Stimulated activated CD8-positive, alpha-beta memory T cell treated with anti-CD3 and anti-CD28 coated beads, Interleukin-4, amount 100 ng/mL, for 24 hours (primary cell): ENCODE measurements at places on chromosomes 2 and 18.

GRCh38 chr2:19643117-19643518 is 258.7 kb downstream of the TTC32 start:
- no peak for DNase-seq

DNA sequence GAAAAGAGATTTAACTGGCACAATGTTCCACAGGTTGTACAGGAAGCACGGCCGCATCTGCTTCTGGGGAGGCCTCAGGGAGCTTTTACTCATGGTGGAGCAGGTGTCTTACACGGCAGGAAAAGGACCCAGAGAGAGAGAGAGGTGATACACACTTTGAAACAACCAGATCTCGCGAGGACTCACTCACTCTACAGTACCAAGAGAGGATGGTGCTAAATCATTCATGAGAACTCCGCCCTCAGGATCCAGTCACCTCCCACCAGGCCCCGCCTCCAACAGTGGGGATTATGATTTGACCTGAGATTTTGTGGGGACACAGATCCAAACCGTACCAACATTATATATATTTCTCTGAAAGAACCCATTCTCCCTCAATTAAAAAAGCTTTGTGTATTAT is 79.7 kb upstream of the DOCK10 start:
- no peak for DNase-seq

- DNase-seq: no peak
These were observed 159.3 kb downstream of the GFPT1 start for GRCh38 chr2:69227716-69228115.

DNA sequence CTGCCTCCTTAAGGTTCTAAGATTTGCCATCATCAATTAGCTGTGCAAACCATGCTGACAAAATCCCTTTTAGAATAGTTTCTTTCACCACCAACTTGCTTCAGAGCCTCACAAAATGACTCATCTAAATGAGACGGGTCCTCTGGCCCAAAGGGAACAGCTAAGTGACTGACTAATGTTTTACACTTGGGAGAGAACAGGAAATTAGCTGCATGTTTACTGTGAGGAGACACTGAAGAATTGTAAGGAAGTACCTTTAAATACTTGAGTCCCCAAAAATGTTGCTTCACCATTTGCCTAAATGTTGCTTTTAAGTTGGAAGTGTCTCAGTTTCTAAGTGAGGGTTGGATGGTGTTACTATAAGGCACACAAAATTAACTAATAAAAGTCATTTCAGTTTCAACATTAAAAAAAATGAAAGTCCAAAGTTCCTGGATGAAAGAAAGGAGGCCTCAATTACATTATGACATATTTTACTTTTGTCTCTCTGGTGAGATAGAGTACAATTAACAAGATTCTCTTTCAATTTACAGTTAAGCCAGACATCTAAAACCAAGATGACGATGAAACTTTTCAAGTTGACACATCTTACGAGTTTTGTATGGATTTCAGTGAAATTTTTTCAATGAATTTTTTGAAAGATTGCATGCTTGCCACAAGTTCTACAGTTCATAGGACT is 229.1 kb upstream of the FN1 start:
- DNase-seq: no peak

- DNase-seq: no peak
These were observed 150.0 kb downstream of the DYSF start for GRCh38 chr2:71603311-71603811.

GRCh38 chr2:186518291-186518690 is 32.2 kb downstream of the ZC3H15 start:
- DNase-seq: no peak

GRCh38 chr2:128638341-128639119 is 319.9 kb upstream of the HS6ST1 start:
- DNase-seq: no peak

DNA sequence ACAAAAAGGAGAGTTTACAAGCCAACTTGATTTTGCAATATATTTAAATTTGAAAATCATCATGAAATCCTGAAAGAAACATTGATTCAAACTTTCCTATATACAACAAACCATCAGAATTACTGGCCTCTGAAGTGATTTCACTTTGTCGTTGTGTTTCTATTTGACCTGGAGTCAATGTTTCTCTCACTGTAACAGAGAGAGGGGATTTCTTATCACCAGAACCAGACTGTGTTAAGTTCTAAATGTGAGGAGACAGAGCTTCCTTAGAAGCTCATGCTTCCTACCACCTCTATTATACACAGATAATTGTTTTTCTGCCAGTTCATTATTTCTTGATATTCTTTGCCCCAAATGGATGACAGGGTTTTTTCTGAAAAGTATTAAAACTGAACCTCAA is 245.0 kb upstream of the RND3 start:
- no peak for DNase-seq

- no peak for DNase-seq
These were observed 3.5 kb downstream of the ATP6V1B1 start for GRCh38 chr2:70939001-70939838.

GRCh38 chr2:96548558-96549465 is 12.3 kb downstream of the ARID5A start:
- DNase-seq: no peak

DNA sequence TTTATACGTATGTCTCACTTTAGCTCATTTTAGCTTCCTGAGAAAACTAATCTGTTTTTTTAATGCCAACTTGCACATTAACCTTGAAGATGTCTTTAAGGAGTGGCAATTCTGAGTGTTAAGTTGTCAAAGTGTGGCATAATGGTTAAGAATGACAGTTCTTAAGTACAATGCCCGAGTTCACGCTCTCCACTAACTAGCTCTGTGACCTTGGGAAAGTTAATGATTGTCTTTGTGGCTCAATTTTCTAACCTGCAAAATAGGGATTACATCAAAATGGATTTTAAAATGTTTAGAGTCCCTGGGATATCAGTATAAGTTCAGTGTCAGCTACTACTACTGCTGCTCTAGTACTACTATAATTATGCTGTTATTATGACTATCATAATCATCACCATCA is 409.7 kb downstream of the SOCS6 start:
- no peak for DNase-seq

- DNase-seq: no peak
These were observed 1.3 kb downstream of the CYP27C1 start for GRCh38 chr2:127218812-127219170.

GRCh38 chr2:220293966-220294365 is 666.5 kb downstream of the SLC4A3 start:
- no peak for DNase-seq

DNA sequence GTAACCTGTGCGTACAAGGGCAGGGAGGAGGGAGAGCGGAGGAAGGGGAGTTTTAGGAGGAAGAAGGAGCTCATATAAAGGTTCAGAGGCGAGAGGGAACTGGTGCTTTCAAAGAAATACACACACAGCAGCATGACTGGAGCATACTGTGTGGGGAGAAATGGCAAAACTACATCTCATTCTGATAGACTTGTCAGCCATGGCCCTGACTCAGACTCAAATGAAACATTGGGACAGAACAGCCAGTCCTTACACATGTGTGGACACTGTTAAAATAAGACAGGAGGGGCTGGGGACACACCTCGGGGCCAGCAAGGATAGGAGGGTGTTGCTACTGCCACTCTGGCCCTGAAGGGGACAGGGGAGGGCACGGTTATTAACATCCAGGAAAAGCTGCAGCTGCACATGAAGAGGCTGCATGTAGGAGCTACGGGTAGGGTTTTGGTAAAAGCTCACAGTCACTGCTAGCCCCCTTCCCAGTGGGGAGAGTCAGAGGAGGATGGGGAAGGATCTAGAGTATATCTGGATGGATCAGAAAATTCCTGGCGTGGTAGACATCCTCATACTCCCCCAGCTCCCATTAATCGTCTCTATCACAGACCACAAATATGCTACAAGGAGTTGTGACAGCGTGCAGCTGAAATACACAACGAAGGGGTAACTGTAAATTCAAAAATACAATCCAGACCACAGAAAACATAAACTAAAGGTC is 110.5 kb downstream of the GATA6 start:
- DNase-seq: no peak

DNA sequence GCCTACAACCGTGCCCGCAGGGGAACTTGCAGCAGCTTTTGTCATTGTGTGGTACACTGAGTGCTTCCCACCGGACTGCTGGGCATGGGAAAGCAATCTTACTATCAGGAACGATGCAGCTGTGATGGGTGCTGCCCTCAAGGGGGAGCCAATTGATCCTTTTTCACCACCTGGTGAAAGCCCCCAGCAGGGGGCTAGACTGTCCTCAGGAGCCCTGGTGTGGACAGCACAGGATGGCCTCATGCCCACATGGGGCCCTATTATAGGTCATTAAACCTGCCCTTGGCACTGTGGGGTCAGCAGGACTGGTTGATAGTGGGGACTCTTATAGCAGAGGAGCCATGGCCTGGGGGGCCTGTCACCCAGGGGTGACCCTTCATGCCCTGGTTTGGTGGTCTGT is 172.2 kb downstream of the GLI2 start:
- no peak for DNase-seq

DNA sequence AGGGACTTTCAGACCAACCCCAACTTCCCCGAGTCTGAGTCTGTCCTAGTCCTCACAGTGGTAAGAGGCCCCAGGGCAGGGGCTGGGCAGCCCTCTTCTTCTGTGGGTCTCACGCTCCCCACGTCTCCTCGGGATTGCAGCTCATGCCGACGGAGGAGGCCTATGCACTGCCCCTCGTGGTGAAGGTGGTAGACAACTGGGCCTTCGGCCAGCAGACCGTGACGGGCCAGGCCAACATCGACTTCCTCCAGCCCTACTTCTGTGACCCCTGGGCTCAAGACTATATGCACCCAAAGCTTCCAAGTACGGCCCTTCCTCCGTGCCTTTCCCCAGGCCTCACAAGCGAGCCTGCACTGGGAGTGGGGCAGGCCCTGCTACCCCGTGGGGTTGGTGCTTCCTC is 44.3 kb downstream of the LMAN2L start:
- no peak for DNase-seq

DNA sequence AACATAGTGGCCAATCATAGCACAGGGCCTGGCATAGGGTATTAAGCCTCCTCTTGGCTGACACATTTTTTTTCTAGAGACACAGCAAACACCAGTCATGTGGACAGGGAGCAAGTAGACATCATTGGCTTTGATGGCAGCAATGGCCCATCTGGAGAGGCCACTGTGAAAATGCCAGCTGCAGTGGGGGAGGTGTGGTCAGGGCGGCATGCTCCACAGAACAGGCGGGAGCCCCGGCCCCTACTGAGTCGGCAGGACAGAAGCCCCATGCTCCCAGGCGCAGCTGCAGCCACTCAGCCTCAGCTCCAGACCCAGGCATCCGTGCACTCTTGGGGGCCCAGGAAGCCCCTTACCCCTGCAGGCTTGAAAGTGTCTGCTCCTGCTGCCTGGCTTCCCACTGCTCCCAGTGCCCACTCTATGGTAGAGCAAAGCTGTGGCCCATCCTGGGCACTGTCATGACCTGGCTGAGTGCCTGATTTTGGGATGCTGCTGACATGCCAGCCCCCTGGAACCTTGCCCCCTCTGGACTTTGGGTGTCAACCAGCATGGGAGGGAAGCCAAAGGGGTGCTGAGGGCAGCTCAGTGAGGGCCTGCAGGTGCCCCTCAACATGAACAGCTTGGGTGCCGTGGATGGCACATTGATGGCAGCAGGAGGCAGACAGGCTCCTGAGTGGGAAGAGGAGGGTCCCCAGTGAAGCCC is 23.3 kb upstream of the UBE2F start:
- DNase-seq: no peak

DNA sequence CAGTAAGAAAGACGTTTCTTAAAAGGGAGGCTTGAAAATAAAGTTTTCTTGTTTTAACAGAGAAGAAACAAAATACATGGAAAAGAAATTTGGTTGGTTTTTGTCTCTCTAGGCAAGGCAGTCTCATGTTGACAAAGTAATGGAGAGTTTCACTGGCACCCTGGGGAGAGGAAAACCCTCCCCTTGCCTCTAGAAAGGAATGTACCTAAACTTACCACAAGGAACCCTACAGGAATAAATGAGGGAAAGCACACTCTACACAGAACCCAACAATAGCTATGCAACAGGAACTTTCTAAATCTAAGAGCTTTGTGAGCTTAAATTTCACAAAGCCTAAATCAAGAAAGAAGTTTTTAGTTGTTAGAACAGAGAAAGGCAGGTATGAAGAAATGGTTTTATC is 37.0 kb downstream of the FIGN start:
- DNase-seq: no peak

GRCh38 chr18:61870151-61870550 is 22.7 kb downstream of the RNF152 start:
- no peak for DNase-seq

- no peak for DNase-seq
These were observed 51.1 kb downstream of the RBKS start for GRCh38 chr2:27839022-27839618.

DNA sequence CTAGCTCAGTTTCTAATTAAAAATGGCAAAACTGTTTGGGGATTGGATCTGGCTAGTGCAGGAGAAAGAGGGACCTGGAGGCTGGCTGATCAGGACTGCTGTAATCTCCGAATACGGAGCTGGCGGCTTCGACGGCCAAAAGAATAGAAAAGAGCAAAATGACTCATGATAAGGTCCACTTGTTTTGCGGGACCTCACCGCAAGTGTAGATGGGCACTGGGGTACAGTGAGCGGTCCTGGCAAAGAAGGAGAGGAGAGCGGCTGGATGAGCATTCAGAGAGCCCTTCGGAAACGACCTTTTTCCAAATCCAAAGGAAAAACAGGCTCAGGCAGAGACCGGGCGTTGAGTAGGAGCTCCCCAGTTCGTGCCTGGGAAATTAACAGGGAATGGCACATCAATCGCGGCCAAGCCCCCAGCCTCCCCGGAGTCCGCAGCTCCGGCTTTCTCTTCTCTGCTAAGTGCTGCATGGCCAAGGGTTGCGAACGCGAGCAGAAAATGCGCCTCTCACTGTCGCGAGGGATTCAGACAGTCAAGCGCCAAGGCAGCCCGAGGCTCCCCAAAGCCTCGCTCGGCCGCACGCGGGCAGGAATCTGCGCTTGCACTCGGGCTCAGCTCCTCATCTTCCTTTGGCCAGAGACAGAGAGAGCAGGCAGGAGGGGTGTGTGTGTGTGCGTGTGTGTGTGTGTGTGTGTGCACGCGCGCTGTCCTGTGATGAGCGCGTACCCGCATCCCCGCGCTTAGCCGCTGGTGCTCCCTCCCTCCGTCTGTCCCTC is 1.8 kb downstream of the DCC start:
- DNase-seq: no peak

GRCh38 chr2:140210963-140211362 is 1430.8 kb upstream of the NXPH2 start:
- no peak for DNase-seq

GRCh38 chr2:120310136-120310535 is 35.8 kb upstream of the INHBB start:
- DNase-seq: no peak

DNA sequence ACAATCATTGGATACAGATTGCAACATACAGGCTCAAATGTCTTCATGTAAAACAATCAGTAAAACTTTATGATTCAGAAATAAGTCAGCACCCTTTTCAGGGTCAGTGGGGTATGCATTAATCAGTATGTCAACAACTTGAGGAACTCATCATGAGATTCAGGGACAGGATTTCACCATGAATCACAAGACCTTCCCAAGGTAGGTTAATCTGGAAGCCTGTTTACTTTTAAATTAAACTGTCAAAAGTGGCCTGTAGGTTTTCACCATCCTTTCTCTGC is 104.8 kb downstream of the SP100 start:
- no peak for DNase-seq

GRCh38 chr18:10896851-10897250 is 252.5 kb downstream of the PIEZO2 start:
- DNase-seq: no peak

GRCh38 chr2:182245963-182246362 is 180.9 kb downstream of the PDE1A start:
- no peak for DNase-seq
